Activated naive CD4-positive, alpha-beta T cell treated with anti-CD3 and anti-CD28 coated beads, Interleukin-2, amount 10 ng/mL, durations not matched to agents 5 hours and 36 hours (primary cell): ENCODE measurements at places on chromosomes 16 and 17. TPM values are rescaled to one million over a fixed set of nuclear protein-coding genes. Genes with fewer than 3 reads are reported as not detected.

MRTFB gene
- total RNA-seq, result 18.0 TPM

CD300LG gene
- not detected for total RNA-seq

MYH2 gene
- not detected for total RNA-seq

CCL3 gene
- 7.3 TPM for total RNA-seq
